ENCODE measurements at places on chromosomes 4 and X.

DNA sequence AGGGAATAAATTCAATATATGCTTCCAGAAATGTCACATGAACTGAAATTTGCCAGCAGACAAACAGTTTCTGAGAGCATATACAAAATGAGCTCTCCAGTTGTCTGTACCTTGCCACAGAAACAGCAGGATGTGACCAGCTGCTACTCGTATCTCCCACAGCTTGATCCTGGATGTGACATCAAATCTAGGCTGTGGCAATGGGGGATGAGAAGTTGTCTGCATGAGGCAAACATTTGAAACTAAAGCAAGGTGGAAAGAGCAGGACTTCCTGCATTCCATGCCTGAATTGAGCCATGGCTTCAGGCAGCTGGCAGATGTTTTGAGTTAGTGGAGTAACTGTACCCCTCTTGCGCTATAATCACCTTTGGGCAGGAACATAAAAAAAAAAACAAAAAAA lies 1724.0 kb downstream of the RPA4 start:
- no peak for DNase-seq

DNA sequence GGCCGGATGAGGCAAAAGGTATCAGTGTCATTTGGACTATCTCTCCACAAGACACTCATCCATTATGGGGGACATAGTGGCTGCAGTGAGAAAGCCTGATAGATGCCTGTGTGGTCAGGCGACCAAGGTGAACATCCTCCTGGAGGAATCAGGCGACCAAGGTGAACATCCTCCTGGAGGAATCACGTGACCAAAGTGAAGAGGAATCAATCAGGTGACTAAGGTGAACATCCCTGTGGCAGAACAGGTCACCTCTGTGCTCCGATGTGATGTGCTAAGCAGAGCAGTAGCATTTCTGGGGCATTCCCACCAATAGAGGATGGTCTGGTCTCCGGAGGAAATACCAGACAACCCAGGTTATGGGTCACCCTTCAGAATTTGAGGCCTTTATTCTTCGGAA lies 44.0 kb downstream of the RNF212 start:
- DNase-seq, result no peak

DNA sequence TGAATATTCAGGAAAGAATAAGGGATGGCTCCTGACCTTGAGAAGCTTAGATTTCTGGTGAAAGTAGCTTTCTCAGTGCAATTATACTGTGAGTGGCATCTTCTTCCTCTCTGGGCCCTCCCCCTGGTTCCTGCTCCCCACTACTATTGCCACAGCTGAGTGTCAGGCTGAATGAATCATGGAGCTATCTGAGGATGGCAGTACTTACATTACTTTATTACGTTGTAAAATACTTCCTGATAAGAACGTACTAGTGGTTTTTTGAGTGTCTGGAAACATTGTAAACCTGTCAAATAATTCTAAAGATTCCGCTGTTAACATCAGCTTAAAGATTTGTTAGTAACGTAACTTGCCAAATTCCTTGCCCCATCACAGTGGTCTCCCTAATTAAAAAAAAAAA lies 36.2 kb downstream of the ARHGAP10 start:
- no peak for DNase-seq

DNA sequence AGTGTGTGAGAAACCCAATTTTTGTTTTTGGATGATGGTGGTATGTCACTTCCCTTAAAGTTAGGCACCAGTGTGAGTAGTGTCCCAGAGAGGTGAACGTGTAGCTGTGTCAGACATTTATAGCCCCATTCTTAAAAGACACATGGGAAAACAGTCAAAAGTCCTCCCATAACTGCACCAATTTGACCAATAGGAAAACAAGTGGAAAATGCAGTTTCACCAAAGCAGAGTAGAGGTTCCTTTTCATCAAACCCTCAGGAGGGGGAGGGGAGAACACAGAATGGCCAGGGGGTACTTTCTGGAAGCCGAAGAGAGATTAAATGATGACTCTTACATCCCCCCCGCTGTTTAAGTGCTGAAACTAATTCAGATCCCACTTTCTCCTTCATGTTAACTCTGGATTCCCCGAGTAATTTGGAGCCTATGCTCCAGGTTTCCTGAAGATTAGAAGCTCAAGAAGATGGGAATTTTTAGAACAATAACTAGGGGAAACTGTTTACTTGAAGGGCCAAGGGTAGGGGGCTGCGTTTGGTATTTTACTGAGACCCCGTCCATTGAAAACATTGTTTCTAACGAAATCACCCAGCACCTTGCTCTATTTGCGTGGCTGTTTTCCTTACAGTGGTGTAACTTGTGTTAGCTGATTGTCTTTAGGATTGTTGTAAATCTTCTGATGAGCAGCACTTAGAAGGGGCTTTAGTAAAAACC lies 2.1 kb upstream of the LEF1 start:
- no peak for DNase-seq

DNA sequence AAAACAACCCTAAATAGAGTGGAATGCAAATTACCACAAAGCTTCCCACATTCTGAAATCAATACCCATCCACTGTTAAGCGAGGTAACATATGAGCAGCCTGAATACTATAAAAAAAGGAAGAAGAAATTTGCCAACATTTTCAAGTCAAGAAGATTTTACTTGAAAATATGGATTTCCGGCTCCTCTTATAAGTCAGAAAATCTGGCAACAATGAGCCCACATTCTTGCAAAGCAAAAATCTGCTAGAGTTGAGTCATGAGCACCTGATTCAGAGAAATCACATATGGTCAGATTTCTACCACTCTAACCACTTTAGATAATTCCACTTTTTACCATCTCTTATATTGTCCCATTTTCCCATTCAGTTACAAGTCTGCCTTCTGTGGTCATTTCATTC lies 395.7 kb downstream of the DTHD1 start:
- DNase-seq, result no peak

DNA sequence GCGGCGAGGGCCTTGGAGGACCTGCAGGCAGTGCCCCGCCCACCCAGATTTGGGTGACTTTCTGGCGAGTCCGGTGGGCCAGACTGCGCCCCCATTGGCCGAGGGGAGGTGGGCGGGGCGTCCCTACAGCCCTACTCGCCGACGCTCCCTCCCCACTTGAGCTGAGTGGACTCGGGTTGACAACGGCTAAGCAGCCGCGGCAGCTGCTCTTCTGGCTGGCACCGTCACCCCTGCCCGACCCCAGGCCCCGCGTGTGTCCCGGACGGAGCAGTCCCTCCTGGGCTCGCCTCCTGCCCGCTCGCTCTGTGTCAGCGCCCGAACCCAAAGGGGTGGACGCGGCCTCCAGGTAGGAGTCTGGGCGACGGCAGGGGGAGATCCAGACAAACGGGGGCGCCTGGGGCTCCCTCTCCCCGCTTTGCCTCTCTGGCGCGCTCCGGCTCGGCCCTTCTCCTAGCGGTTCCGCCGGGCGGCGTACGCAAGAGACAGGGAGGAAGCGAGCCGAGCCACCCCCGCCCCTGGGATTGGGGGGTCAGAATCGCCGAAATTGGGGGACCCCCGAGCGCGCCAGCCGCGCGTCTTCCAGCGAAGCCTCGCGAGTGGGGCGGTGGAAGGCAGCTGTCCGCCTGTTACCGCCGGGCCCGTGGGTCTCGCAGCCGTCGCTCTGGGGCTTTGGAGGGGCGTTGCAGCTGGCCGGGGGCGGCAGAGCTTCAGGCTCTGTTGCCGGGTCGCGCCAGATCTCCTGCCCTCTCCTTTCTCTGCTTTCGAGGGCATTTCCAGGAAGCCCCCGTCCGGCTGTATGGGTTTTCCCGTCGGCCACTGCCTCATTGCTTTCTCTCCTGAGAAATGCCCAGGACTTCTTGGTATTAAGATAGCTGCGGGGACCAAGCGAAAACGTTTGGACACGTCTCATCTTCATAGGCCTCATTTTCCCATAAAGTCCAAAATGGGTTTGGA lies 46.3 kb downstream of the STARD8 start:
- no peak for DNase-seq

DNA sequence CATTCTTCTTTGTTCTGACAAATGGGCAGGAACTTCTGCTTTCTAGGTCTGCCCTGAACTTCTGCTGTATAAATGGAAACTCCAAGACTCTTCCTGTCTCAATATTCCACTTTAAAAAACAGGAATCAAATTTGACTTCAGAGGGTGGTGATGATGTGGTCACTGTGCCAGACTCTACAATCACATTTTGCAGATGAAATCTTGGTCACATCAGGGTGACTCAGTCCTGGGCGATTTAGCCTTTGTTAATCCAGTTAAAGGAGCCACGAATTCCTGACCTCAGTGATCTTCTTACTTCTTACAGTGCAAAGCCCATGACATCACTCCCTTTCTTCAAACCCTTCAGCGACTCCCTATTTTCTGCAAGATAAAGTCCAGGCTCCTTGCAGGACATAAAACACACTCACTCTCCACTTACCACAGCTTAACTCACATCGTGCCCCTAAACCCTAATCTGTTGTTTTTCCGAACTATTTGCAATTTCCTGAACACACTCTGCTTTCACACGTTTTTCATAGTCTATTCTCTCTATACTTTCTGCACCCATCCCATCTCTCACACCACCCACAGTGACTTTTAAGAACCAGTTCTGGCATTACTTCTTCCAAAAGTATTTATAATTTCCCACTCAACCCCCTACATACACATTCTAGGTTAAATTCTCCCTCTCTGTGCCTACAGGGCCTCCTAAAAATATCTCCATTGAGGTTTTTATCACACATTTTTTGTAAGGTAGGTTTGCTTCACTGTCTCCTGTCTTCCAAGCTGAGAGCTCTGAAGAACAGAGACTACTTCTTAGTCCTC lies 11.1 kb downstream of the GASK1B start:
- DNase-seq, result no peak

GRCh38 chr4:55795341-55795740 lies 24.2 kb upstream of the EXOC1L start:
- DNase-seq, result no peak

GRCh38 chr4:104508224-104508623 lies 13.5 kb upstream of the CXXC4 start:
- DNase-seq, result no peak

- DNase-seq, result no peak
Observed at GRCh38 chrX:34873500-34874225, 68.9 kb upstream of the FAM47B start.

GRCh38 chr4:86972997-86973396 lies 38.2 kb downstream of the AFF1 start:
- DNase-seq, result no peak

DNA sequence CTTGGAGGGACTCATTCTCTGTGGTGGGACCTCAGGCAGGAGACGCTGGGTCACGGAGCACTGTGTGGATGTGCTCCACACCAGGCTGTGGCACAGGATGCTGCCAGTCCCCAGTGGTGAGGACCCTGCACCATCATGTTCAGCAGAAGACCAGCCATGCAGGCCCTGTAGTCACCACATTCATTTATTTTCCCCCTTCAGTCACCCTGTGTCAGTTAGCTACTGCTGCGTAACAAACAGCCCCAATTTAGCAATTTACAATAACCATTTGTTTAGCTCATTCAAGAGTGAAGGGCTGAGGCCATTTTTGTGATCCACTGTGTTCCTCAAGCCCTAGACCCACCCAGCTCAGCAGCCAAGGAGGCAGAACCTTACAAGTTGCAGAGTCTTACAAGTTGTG lies 23.6 kb upstream of the ADRA2C start:
- DNase-seq, result no peak

DNA sequence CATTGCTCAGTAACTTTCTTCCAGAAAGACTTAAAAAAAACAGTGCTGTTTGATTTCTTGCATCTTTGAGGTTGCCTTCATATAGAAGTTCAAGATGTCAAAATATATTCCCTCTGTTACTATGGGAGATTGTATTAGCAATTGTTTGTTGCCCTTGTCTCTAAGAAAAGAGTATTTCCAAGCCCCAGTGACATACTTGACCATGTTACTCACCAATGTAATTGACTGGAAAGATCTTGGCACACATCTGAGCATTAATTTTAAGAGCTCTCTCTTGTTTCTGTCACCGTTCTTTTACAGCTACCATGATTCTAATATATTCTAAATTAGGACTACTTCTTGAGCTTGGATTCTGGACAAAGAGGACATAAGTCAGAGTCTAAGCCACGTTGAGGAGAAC lies 902.7 kb upstream of the EPHA5 start:
- DNase-seq, result no peak

DNA sequence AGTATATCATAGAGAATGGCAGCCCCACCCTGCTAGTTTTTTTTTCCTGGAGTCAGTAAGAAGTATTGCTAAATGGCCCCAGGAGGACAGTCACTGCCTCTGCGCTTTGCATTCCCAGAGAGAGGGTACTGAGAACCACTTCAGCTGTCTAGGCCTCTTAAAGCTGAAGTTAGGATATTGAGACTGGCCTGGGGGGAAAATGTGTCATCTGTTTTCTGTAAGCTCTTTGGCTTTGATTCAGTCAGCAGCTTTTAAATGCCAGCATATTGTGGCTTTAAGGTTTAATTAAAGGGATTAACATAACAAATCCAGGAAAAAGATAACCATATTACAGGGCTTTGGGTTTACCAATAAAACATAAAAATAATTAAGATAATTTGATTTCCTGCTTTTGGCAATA lies 852.0 kb downstream of the PCDH18 start:
- no peak for DNase-seq

DNA sequence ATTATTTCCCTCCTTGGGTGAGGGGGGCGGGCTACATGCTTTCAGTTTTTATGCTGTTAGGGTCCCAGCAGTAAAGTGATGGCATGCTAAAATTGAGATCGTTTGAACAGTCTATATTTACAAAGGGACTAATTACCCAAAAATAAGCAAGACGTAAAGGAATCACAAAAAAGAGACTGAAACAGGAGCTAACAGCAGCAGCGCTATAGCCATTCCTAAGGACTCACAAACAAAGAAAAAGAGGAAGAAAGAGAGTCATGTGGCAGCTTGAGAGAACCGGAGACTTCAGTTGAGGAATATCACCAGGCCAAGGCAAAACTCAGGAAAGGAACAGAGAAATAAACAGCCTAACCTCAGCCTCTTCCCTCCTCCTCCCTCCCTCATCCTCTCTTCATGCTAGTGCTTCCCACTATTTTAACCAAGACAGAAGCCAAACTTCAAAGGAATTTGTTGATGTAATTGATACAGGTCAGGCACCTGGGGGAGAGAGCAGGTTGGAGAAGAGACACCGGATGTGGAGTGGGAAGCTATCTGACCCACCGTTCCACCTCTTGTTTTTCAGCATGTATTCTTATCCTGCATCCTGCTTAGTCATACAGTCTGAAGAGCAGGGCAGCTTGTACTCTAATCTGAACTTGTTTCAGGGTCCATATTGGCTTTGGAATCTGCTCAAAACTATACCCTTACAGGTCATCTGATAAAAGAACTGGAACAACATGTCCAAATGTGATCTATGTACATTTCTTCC lies 383.7 kb downstream of the NAF1 start:
- no peak for DNase-seq

GRCh38 chrX:31225819-31226218 lies 154.0 kb upstream of the FTHL17 start:
- DNase-seq, result no peak

DNA sequence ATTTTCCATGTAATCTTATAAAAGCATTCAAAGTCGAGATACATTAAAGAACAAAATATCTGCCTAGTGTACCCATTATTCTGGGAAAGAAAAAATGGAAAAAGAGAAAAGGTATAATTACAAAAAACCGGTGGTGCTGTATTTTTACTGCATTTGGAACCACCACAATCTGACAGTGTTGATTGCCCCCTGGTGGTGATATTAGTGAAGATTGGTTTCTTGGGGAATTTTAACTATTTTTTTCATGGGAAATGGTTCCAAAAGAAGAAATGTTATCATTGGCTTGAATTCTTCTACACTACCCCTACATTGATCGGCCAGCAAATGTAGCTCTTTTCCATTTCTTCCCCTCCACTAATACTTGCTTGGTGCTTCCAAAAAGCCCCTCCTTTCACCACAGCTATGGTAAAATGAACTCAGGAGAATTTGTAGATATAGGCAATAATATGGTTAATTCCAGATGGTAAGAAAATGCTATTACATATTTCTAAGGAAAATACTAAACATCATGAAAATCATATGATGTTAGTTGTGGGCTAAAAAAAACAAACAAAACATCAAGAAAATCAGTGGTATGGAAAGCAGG lies 50.0 kb downstream of the COX18 start:
- no peak for DNase-seq
